ENCODE measurements at places on chromosomes 1 and 21. TPM values are rescaled to one million over a fixed set of nuclear protein-coding genes. Genes with fewer than 3 reads are reported as not detected.

GRCh38 chr1:177960939-177961622 lies 8.8 kb downstream of the SEC16B start:
- no peak for DNase-seq

GRCh38 chr1:192702212-192702902 lies 66.4 kb downstream of the RGS13 start:
- DNase-seq: no peak

- peak; percentile 71 for DNase-seq
Observed at GRCh38 chr1:15207031-15207828, 39.8 kb upstream of the FHAD1 start.

GRCh38 chr1:162463021-162463420 lies 34.6 kb upstream of the UHMK1 start:
- DNase-seq: no peak

DNA sequence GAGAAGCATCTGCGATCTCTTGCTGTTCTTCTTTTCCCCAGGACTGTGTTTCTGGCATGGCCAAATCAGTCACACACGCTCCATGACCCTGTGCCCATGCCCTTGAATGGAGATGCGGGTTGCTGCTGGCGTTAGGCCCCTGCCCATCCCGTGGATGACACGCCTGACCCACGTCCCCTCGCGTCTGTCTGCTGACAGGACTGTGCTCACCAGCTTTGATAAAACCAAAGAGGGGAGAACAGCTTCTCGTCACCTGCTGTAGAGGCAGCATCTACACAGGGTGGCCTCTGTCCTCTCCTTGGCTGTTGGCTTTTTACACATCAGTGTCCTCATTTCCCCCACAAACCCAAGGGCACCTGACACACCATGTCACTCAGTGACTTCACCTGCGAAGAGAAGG lies 6.9 kb downstream of the MT1HL1 start:
- DNase-seq: no peak

GRCh38 chr1:233172201-233172600 lies 123.3 kb downstream of the PCNX2 start:
- DNase-seq: no peak

GRCh38 chr1:188169971-188170370 lies 1341.2 kb downstream of the PLA2G4A start:
- DNase-seq: no peak

GRCh38 chr1:37989361-37989930 lies 376 bp downstream of the SF3A3 start:
- DNase-seq: peak; percentile 73

DNA sequence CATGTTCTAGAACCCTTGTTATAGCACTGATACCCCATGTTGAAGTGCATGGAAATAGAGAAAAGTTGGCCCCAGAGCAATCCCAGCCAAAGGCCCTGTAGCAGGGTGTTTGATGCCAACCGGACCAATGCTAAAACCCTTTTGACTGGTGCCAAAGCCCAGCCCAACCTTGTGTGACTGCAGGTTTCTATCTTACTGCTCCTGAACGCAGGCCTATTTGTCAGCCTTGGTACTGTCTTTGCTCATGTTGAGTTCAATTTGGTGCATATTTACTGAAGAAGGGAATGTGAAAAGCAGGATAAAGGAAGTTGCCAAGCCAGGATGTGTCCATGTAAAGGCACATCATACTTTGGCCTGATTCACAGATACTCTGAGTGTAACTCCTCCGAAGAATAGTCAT lies 51.7 kb upstream of the NFASC start:
- DNase-seq: no peak

GRCh38 chr1:30779294-30780071 lies 21.9 kb upstream of the LAPTM5 start:
- peak; percentile 99 for DNase-seq

The WLS gene
- 90.8 TPM for total RNA-seq

Data from endodermal cell (in vitro differentiated cells).